GM12892 (cell line): ENCODE measurements at places on chromosomes 12 and 14.

GRCh38 chr12:34400411-34400881, 378.1 kb downstream of the ALG10 start:
- DNase-seq, result no peak

DNA sequence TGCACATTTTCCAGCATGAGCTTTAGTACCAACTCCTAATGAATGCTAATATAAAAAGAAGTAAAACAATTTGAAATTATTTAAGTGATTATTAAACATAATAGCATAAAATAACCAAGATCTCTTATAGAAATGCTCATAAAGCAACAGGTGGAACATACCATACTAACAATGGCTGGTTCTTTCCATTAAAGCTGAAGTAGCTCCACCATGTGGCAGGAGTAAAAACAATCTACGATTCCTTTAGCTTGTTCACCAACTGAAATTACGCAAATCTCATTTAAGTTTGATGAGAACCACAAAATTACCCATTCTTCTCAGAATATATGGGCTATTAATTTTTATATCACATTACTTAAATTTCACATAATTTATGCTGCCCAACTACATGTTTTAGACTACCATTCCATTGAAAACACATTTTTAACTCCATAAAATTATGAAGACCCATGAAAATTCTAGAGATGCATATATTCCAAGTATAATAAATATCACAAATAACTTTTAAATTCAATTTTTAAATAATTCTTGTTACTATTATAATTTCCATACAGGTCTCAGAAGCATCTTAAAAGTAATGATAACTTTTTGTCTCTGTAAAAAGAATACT, 213.6 kb downstream of the DAD1 start:
- no peak for DNase-seq

- DNase-seq, result no peak
These were observed 2.5 kb upstream of the LRRK2 start for GRCh38 chr12:40222247-40222646.

DNA sequence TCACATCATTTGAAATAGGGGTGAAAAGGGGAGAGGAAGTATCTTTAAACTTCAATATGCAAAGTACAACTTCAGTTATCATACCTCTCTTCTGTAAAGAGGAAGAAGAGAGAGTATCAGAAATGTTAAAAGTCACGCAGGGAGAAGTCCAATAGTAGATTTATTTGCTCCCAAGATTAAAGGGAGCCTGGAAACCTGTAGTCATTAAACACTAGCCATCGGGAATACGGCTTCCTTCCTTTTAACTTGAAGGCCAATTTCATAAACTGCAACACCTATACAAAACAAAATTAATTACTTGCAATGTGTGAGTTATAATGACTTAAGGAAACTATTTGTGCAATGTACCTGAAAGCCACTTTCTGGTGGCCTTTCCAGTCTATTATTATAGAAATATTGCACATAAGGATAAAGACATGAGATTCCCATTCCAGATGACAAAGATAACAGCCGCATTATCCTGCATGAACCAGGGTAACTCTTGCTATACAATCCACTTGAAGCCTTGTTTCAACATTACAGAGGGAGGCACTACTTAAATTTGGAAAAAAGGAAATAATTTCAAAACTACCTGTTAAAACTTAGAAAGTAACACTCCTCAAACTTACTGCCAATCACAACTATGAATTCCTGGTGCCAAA, 4.6 kb downstream of the BTG1 start:
- no peak for DNase-seq

DNA sequence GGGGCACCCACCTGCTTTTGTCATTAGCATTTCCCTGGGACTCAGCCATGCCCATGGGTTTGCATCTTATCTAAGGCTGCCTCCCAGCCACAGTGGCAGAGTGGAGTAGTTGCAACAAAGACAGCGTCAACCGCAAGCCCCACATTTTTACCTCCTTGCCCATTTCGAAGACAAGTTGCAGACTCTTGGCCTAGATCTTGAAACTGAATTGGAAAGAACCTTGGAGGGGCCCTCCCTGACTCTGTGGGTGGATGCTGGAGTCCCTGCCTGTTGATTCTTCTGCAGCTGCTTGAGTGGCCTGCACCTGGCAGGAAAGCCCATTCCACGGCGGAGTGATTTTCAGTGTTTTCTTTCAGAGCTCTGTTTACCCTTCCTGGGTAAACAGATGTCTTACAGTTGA, 309.0 kb downstream of the VRK1 start:
- peak; percentile 4 for DNase-seq

- DNase-seq, result no peak
These were observed 8.7 kb downstream of the DRAM1 start for GRCh38 chr12:101885912-101886561.

DNA sequence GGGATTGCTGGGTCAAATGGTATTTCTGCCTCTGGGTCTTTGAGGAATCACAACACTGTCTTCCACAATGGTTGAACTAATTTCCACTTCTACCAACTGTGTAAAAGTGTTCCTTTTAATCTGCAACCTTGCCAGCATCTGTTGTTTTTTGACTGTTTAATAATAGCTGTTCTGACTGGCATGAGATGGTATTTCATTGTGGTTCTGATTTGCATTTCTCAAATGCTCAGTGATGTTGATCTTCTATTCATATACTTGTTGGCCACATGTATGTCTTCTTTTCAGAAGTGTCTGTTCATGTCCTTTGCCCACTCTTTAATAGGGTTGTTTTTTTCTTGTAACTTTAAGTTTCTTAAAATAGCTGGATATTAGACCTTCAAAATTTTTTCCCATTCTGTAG, 150.0 kb upstream of the FRMD6 start:
- no peak for DNase-seq

GRCh38 chr14:94081386-94081820, 293 bp downstream of the IFI27L1 start:
- DNase-seq, result no peak

- DNase-seq, result no peak
These were observed 27.0 kb downstream of the MSRB3 start for GRCh38 chr12:65305346-65305950.

DNA sequence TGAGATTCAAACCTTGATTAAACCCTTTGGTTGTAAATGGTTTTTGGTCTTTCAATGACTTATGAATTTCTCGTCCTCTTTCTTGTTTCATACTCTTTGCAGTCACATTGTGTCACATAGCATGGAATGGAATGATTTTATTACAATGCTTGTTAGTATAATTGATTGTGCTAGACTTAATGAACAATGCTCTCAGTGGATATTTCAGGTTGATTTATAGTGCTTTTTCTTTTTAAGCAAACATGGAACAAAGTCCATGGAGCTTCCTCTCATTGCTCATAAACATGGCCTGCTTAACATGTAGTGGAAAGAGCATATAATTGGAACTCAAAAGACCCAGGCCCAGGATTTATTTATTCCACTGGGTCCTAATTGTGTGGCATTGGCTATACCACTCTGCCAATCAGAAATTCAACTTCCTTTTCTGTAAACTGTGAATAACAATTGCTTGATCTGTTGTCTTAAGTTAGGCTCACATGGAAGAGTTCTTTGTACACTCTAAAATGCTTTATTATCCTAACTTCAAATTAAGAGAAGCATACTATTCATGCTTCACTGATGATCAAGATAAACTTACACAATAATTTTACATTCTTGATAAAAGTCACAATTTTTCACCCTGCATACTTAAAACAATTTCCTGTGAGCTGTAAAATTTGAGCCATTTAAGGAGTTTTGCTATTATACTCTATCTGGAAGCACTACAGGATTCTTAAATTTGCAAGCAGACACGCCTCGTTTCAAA, 370.5 kb upstream of the PDE3A start:
- no peak for DNase-seq

DNA sequence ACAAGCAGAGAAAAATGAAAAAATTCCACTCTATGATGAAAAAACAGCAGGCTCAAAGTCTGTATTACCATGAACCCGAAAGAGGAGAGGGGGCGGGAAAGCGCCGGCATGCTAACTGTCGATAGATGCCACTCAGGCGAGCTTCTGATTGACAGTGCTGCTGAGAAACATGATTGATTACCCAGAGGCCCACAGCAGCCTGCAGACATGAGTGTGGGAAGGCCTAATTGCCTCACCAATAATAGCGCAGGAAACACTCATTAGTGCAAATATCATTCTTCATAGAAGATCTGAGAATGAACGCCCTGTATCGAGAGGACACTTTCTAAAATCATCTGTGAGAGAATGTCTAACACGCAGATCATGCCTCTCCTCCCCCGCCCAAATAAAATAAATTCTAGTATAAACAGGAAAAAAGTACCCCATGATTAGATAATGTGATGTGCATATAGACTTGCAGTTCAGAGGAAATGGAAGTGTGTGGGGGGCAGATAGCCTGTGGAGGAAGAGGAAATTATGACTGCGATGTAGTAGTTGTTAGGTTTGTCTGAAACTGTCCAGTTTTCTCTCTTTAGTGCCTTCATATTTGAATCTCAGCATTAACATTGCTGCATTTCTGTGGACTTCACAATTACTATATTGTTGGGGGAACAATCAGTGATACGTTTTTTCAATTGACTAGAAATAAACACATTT, 15.6 kb downstream of the TPH2 start:
- DNase-seq, result no peak

- DNase-seq, result no peak
These were observed 110.9 kb downstream of the FSCB start for GRCh38 chr14:44396226-44396625.
